Brain microvascular endothelial cell (primary cell): ENCODE measurements at places on chromosomes 13 and 19.
A peak's percentile ranks its signal among the peaks of the same experiment; 100 is the strongest.

DNA sequence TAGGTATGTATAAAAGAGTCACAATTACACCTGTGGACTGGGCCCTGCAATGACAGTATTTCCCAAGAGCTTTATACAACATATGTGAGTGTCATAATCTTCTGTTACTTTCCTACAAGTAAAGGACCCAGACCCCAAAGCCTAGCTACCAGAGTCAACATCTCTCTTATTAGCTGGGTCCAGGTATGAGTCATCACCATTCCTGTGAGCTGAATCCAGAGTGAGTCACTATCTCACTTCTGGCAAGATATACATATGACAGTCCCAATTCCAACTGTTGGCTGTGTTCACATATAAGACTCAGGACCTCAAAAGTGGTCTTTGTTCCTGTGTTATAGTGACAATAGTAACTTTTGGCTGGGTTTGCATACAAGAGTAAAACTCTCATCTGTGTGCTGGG, 46.7 kb downstream of the ZNF729 start:
- DNase-seq: peak; percentile 0

- DNase-seq: no peak
Measured at GRCh38 chr13:87344176-87344575, 327.0 kb upstream of the SLITRK5 start.

- DNase-seq: no peak
Measured at GRCh38 chr13:77833331-77833863, 85.2 kb downstream of the EDNRB start.

GRCh38 chr13:32267836-32268439, 47.2 kb downstream of the ZAR1L start:
- no peak for DNase-seq

DNA sequence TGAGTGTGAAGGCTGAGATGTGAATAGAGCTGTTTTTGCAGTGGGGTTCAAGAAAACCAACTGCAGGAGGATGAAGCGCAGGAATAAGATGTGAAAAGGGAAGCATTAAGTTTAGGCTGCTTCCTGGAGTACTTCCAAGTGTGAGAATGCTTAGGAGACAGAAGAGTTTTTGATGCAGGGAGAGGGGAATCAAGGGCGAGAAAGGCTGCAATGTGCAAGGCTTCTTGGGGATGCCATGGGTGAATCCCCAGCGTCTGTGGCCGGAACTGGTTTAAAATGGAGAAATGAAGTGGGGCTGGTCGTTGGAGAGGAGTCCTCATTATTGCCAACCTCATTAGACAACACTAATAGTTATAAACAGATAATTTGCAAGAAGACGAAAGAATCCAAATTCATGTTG, 764.9 kb downstream of the LIG4 start:
- DNase-seq: no peak

GRCh38 chr19:44867578-44867977, 21.5 kb downstream of the NECTIN2 start:
- no peak for DNase-seq

DNA sequence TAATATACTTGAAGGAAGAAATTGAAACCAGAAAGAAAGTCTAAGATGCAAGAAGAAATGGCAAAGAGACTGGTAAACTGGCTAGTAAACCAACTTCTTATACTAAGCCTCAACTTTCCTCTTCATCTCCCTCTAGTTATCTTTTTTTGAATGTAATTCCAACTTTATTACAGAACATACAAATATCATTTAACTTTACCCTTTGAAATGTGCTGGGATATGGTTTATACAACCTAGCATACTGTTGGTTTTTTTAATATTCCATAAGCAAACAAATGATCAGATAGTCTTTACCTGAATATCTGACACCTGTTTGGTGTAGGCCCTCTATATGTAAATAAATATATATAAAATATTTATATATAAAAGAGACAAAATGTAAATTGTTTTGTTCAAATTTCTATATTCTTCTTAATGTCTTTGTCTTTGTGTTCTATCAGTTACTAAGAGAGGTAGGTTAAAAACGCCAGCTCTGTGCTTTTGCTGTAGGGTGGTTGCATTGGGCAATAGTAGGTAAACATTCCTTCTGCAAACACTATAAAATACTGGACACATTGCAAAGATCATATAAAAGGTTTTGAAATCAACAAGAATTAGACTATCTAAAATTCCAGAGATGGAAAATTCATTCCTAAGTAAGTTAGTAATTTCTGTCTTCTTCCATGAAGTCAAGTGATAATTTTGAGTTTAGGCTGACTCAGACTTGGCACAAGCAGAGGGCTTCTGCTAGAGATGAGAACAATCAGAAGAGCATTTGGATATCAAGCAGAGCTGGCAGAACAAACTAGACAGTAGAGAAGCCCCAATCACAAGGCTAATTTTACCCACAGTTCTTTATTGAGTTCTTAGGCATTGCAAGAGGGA, 383.3 kb downstream of the RFC3 start:
- peak; percentile 53 for DNase-seq
